SW 1271 (cell line): ENCODE measurements at places on chromosomes 12 and 14.

DNA sequence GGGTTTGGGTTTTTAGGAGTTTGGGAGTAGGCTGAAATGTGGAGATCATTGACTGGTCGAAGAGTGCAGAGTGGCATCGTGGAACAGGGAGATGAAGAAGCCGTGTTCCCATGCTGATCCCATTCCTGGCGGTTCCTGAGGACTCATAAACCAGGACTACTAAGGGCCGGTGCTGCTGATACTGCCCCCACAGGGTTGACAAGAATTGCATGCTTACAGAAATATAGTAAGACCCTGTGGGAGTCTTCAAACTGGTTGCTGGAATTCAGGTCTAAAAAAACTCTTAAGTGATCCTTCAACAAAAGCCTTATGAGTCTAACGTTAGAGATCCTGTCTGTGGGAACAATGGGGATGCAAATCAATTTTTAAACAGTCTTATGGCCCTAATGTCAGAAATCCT is 64.0 kb upstream of the ARHGAP5 start:
- no peak for DNase-seq

- DNase-seq: no peak
Observed at GRCh38 chr12:82659343-82660207, 27.1 kb upstream of the TMTC2 start.

- peak; percentile 11 for DNase-seq
Observed at GRCh38 chr14:104184911-104185499, 46.6 kb downstream of the KIF26A start.

GRCh38 chr14:68741477-68741791 is 51.4 kb downstream of the ZFP36L1 start:
- DNase-seq: no peak

DNA sequence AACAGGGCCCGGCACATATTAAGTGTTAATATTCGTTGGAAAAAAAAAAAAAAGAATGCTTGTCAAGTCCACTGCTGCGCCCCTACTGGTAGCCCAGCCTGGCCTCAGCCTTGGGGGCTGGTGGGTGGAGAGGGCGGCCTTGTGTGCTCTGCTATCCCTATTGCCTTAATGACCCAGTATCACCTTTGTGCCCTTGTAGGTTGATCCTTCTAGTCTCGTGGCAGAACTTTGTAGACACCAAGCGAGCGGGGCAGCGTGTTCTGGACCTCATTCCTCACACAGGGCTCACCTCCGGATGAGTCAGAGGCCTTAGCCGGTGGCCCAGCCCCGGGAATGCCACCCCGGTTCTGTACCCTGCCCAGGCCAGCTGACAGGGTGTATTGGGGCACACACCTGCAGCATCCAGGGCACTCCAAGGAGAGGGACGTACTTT is 1.8 kb upstream of the RCOR1 start:
- peak; percentile 61 for DNase-seq

DNA sequence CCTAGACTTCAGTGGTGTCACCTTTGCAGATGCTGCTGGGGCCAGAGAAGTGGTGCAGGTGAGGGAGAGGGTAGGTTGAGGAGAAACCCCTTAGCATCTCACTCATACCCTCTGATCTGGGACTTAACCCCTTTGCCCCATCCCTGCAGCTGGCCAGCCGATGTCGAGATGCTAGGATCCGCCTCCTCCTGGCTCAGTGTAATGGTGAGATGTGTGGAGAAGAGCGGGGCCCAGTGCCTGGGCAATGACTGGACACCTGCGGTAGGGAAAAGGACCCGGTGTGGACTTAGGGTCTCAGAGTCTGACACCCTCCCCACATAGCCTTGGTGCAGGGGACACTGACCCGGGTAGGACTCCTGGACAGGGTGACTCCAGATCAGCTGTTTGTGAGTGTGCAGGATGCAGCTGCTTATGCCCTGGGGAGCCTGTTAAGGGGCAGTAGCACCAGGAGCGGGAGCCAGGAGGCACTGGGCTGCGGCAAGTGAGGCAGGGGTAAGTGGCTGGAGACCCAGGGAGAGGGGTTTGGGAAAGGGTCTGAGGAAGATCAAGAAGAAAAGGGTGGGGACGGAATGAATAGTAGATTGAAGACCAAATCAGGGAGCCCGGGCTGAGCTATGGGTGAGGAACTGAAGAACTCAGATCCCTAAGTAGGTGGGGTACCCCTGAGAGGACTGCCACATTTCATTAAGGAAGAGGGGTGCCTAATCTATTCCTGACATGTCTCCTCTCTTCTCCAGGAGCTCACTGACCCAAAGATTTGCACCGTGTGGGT is 7.6 kb downstream of the B4GALNT1 start:
- DNase-seq: no peak

GRCh38 chr12:18496156-18496555 is 234.8 kb downstream of the PIK3C2G start:
- no peak for DNase-seq

DNA sequence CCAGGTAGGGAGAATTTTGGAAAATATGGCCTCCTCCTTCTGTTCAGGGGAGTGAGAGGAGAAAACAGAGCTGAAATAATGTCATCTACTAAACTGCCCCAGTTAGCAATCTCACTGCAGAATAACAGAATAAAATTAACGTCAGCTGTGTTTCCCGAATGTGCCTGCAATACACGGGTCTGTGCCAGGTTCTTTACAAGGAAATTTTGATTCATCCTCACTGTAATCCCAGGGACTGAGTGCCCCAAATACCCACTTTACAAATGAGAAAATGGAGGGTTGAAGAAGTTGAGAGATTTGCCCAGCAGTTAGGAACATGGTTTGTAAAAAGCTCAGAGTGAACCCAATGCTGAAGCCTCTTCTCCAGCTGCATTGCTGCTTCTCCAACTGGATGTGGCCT is 21.3 kb upstream of the SERPINA6 start:
- DNase-seq: no peak

- no peak for DNase-seq
Observed at GRCh38 chr12:27279826-27280225, 35.7 kb downstream of the STK38L start.

DNA sequence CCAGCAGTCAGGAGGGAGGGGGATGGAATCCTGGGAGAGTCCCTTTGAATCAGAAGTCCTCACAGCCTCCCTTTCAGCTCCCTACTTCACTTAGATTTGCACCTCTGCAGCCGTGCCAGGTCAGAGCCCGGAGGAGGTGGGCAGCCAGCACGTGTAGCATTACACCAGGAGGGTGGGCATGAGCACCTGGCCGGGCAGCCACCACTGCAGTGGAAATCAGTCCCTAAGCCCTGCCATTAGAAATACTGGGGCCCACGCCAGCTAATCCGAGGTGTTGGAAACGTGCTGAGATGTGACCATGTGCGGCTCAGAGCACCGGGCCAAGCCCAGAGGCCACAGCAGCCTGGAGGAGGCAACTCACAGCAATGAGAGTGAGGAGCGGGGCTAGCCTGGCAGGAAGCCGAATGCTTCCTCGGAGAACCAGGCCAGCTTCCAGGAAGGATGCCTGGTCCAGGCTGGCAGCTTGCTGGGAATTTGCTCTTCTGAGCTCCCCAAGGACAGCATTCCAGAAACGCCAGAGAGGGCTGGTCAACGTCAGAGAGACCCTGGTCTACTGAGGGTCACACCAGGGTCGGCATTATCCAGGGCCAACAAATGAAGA is 9.4 kb upstream of the CACNA2D4 start:
- DNase-seq: no peak

- no peak for DNase-seq
Observed at GRCh38 chr14:101040538-101041442, 137.3 kb upstream of the RTL1 start.

- no peak for DNase-seq
Observed at GRCh38 chr12:112382866-112383265, 635 bp upstream of the HECTD4 start.

DNA sequence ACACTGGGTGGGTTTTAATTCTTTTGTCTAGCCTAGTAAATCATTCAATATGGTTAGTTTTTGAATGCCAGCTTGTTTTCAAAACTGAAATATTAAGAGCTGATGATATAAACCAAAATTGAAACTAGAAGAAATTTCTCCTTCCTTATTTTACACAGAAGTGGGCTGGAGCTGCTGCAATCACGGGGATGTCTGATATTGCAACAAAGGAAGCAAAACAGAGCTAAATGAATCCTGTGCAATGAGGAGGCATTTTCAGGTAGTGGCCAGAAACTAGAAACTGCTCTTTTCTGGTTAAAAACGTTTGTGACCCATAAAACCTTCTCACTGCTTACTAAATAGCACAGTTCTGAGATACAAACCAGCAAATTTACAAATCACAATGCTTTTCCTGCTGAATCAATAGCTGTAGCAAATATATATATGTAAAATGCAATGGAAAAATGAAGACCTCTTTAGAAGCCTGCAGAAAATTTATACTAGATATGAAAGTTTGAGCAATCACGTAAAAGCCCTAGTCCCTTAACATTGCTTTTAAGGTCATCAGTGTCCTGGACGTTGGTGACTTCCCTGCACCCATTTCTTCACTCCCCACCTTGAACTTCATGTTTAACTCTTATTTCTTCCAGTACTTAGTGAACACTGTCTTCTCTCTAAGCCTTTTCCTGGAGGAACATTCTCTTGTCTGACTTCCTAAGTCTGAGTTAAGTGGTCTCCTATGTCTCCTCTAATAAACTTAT is 15.9 kb upstream of the LRRK2 start:
- no peak for DNase-seq

DNA sequence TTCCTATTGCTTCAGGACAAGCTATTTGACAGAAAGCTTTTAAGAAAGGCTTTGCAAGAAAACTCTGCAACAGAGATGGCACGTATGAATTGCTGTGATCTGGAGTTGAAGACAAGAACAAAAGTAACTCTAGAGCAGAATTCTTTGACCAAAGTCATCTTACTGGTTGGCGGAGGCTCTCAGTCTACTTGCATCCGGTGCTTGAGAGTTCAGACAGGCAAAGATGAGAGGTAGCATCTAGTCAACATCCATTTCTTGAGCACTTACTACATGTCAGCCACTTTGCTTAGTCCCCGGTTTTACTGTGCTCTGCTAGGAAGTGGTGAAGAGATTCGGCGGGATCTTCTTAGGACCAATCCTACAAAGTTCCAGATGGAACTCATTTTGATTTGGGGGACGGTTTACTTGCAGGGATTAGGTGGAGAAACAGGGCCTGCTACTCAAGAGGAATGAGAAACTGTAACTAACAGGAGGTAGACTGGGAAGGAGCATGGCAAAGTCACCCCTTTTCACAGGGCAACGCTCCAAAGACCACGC is 404 bp upstream of the CCDC91 start:
- DNase-seq: peak; percentile 78

- no peak for DNase-seq
Observed at GRCh38 chr14:76985540-76986230, 42.8 kb downstream of the IRF2BPL start.

DNA sequence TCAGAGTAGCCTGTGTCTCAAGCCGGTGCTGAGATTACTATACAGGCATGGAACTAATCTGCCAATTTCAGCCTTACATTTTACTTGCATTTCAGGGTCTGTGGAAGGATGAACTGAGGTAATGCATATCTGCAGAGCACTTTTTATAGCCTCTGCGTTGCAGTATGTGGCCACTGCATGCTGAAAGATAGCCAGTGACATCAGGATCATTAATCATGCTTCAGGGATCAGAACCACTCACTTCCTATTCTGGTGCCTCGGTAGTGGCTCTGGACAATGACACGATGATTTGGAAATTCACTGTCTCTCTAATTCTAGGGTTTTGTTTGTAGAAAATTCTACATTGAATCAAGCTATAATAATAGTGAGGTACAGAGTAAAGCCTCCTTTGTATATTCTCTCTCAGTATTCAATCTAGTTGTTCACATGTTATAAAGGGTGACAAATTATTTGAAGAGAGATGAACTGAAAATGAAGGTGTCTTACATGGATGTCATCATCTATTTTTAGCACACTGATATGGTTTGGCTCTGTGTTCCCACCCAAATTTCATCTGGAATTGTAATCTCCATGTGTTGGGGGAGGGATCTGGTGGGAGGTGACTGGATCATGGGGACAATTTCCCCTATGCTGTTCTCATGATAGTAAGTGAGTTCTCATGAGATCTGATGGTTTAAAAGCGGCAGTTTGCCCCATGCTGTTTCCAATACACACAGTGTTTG is 554.3 kb upstream of the MIS18BP1 start:
- no peak for DNase-seq

- DNase-seq: no peak
Observed at GRCh38 chr14:80695869-80696268, 245.7 kb downstream of the CEP128 start.

- DNase-seq: no peak
Observed at GRCh38 chr14:56271970-56272369, 153.8 kb downstream of the PELI2 start.

DNA sequence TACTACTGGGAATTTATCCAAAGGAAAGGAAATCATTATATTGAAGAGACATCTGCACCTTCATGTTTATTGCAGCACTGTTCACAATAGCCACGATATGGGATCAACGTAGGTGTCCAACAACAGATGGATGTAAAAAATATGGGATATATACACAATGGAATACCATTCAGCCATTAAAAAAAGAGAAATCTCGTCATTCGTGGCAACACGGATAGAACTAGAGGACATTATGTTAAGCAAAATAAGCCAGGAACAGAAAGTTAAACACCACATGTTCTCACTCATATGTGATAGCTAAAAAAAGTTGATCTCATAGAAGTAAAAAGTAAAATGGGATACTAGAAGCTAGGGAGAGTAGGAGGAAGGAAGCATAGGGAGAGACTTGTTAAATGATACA is 82.9 kb upstream of the CLMN start:
- DNase-seq: no peak

GRCh38 chr12:83197483-83197914 is 510.8 kb downstream of the TMTC2 start:
- no peak for DNase-seq

GRCh38 chr12:15545334-15545733 is 223.0 kb downstream of the PTPRO start:
- DNase-seq: no peak

DNA sequence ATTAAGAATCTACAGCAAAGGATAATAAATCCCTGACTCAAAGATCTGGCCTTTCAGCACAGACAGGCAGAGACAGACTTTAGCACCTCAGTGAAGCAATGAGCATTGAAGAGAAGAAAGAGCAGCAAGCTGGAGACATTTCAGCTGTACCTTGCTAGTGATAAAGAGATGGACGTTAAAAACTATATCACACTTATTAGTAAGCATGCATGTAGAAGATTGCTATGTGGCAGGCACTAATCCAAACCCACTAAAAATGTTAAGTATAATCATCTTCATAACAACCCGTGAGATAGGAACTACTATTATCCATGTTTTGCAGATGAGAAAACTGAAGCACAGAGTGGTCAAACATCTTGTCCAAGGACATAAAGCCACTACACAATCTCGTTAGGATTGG is 1538.3 kb upstream of the FLRT2 start:
- DNase-seq: no peak

DNA sequence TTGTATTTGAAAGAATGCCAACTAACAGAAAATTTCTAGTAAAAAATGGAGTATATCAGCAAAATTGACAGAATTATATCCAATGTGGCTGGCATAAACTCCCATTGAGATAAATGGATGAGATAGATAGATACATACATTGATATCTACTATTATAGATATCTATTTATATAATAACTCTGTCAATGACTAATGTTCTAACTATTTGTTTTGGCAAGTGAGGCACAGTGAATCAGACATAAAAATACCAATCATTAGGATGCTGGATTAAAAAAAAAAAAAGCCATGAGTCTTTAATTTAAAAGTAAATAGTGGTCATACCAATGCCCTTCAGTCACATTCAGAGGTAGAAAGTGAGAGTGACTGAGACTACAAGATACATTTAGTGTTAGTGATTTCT is 33.7 kb upstream of the GLIPR1 start:
- DNase-seq: no peak
